Tongue (tissue), 3 donors: ENCODE measurements at places on chromosomes 1 and 21. TPM values are rescaled to one million over a fixed set of nuclear protein-coding genes. Genes with fewer than 3 reads are reported as not detected.

Gene HTR1D
- not detected for total RNA-seq

Gene ADORA1
- total RNA-seq = 1.8 TPM

Gene CTSK
- total RNA-seq = 85.3 TPM

Gene TTLL7
- total RNA-seq = 44.2 TPM

Gene SNX7
- total RNA-seq = 48.3 TPM

Gene WLS
- total RNA-seq = 140 TPM

Gene KCNE1
- total RNA-seq = 0.82 TPM

Gene ARHGEF11
- total RNA-seq = 27.7 TPM

Gene BRDT
- total RNA-seq = not detected

Gene HPDL
- 0.21 TPM for total RNA-seq

Gene PROK1
- not detected for total RNA-seq

Gene DDR2
- total RNA-seq = 60.6 TPM

Gene PRAMEF2
- total RNA-seq = not detected

Gene SDC3
- total RNA-seq = 26.0 TPM

Gene LCE2C
- not detected for total RNA-seq

Gene TRIM45
- 11.6 TPM for total RNA-seq

Gene JTB
- 125 TPM for total RNA-seq

Gene CD160
- total RNA-seq = not detected

Gene CDC20
- 14.1 TPM for total RNA-seq

Gene IL12RB2
- 2.5 TPM for total RNA-seq

Gene C8B
- total RNA-seq = not detected

Gene DNAJC28
- total RNA-seq = 2.8 TPM

Gene CDC42BPA
- total RNA-seq = 75.0 TPM

Gene TCHH
- not detected for total RNA-seq

Gene SV2A
- 3.7 TPM for total RNA-seq

Gene CTSS
- 17.6 TPM for total RNA-seq

Gene SLAMF9
- not detected for total RNA-seq

Gene LRRC53
- total RNA-seq = not detected

Gene FMO3
- not detected for total RNA-seq

Gene TCHHL1
- not detected for total RNA-seq

Gene TMEM39B
- total RNA-seq = 3.4 TPM
